ENCODE measurements at places on chromosomes 13 and 19. TPM values are rescaled to one million over a fixed set of nuclear protein-coding genes. Genes with fewer than 3 reads are reported as not detected.

- peak; percentile 100 for DNase-seq
Observed at GRCh38 chr19:58346961-58347929, 6.0 kb downstream of the A1BG start.

- no peak for DNase-seq
Observed at GRCh38 chr19:35265126-35265899, 3.4 kb upstream of the USF2 start.

- no peak for DNase-seq
Observed at GRCh38 chr19:23560051-23560450, 127.0 kb downstream of the ZNF675 start.

- peak; percentile 89 for DNase-seq
Observed at GRCh38 chr19:50358483-50359327, 6.7 kb downstream of the NAPSA start.

DNA sequence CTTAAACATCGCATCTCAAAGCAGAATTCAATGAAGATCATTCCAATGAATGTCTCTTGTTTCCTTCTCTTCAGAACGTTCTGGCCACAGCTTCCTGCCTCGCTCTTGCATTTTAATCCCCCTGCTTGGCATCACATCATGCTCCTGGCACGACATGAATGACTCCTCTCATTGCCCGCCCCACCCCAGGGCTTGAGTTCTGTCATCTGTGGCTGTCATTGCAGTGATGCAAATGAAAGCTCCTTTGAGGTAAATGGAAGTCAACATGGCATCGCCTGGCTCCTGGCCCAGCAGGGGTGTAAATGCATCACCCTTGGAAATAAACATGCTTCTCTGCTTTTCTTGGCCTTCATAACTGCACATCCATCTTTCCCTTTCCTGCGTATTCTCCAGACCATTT is 48.6 kb downstream of the SCEL start:
- no peak for DNase-seq

DNA sequence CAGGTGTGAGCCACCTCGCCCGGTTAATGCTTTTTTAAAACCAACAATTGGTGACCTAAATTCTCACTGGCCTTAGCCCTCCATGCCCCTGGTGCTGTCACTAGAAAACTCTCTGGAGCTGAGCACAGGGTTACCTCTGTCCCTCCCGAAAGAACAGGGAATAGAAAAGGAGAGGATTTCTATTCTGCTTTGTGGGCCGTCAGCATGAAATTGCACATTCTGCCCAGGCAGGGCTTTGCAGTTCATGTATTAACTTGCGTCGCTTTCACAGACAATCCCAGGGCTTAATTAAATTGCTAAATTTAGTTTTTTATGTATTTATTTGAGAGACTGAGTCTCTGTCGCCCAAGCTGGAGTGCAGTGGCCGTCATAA is 583 bp upstream of the ZNF480 start:
- DNase-seq: no peak

GRCh38 chr19:58098682-58098998 is 609 bp upstream of the ZSCAN18 start:
- DNase-seq: peak; percentile 26

DNA sequence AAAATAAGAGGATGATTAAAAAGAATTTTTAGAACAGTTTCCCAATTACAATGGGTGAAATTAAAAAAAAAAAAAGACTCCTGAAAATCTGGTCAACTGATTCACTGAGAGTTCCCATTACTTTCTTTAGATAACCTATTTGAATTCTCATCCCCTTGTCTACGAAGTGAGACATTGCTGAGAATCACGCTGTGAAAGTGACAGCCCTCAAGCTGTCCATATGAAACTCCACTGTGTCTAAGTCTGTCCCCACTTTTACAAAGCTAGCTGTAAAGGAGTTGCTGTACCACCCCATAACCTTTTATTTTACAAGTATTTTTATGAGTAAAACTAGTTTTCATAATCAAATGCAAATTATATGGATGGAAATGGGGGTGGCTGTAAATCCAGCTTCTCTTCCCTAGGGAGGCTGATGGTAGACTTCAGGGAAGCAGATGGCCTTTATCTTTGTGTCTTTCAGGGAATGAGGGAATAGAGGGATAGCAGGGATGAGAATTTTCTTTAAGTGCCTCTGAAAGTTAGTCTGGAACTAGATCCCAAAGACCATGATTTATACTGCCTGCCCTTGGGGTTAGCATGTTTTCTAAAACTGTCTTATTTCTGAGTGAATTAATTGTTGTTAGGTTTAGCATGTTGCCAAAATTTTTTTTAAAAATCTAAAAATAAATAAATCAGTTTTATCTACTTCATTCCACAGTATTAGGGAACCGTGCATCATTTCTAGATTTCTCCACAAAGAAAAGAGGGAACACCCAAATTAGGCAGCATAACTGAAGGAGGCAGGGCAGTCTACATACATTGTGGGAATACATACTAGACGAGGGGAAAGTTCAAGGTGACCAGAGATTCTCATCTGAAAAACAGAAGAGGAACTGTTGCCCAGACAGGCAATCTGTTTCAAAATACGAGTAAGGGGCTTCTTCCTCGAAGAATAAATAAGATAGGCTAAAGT is 1219.1 kb downstream of the UQCRFS1 start:
- no peak for DNase-seq

DNA sequence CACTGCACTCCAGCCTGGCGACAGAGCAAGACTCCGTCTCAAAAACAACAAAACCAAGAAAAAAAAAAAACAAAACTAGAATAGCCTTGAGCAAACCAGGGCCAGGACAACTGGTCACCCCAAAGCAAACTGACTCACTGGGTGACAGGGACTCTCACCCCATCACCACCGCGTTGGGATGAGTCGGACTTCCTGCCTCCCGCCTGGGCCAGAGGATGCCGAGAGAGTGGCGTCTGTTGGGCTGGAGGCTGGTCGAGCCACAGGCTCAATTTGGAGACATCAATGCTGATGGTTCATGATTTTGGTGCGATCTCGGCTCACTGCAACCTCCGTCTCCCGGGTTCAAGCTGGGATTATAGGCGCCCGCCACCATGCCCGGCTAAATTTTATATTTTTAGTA is 11.6 kb downstream of the TMPRSS9 start:
- no peak for DNase-seq

The EMP3 gene
- polyA plus RNA-seq: 263 TPM

DNA sequence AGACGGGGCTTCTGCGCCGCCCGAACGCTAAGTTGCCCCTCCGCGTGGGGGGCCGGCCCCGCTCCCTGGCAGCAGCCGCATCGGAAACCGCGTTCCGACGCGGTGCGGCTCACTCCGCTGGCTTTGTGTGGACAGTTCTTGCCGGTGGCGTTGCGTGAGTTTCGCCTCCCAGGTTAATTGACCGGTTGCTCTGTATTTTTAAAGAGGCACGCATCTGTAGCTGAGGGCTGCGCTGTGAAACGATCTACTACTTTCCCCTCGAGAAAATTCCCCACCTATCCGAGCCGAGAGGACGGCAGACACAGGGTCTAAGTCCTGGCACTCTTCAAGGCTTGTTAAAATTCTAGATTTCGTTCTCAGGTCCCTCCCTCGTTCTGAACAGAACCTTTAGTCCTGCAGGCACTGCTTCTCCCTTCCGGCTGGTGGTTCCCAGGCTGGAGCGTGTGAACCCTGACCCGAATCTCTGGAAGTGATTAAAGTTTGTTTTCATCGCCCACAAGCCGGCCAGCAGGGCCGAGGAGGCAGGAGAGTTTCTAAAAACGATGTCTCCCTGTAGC is 933 bp downstream of the ARHGEF7 start:
- peak; percentile 78 for DNase-seq

- DNase-seq: no peak
Observed at GRCh38 chr19:12453495-12453894, 12.7 kb upstream of the ZNF443 start.

DNA sequence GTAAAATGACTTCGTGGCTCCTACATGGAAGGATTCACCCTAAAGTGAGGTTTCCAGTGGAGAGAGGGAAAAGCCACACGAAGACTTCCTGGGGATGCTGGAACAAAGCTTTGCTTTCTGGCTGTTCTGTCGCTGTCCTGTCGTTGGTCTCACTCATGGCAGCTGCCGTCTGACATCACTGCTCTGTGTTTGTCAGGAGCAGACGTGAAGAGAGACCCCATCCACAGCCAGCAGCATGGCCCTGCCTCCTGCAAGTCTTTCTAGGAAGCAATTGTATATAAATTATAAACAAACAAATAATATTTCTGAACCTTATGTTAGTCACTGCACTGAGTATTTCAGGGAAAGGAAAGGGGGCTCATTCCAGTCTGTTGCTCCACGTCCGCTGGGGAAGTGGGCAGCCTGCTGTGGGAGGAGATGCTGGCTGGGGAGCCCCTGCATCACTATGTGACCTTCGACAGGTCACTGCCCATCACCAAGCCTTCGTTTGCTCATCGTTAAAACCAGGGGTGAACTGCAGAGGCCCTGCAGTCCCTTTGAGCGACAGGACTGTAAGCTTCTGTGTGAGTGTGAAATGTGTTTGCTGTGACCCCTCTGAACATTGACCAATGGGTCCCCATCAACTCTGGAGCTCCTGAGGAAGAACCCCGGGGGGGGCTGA is 151.0 kb downstream of the DCT start:
- DNase-seq: no peak

The NLRP4 gene
- 0.02 TPM for polyA plus RNA-seq

DNA sequence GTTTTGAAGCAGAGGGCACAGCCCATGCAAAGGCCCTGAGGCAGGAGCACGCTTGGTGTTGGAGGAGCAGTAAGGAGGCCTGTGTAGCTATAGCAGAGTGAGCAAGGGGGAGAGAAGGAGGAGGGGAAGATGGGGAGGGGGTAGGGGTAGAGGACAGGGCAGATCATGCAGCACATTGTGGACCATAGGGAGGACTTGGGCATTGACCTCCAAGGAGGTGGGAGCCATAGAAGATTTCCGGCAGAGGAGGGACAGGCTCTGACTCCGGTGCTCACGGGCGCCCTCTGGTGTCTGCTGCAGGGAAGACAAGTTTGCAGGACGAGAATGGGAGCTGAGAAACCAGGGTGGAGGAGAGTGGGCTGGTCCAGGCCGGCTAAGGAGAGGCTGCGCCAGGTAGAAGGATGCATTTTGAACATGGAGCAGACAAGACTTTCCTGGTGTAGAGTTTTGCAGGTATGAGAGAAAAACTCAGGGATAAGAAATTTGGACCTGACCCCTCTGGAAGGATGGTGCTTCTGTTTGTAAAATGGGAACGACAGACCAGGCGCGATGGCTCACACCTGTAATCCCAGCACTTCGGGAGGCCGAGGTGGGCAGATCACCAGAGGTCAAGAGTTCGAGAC is 13.7 kb upstream of the CREB3L3 start:
- peak; percentile 82 for DNase-seq

The CABP5 gene
- polyA plus RNA-seq: not detected

- DNase-seq: no peak
Observed at GRCh38 chr19:13483215-13483614, 23.1 kb downstream of the CACNA1A start.

- no peak for DNase-seq
Observed at GRCh38 chr13:83667606-83668005, 214.7 kb downstream of the SLITRK1 start.

The TYROBP gene
- polyA plus RNA-seq: not detected

The PGLYRP2 gene
- not detected for polyA plus RNA-seq

The KANK3 gene
- polyA plus RNA-seq: 0.51 TPM

The RFPL4AL1 gene
- polyA plus RNA-seq: not detected

- DNase-seq: peak; percentile 63
Observed at GRCh38 chr19:46081928-46082727, 41.3 kb upstream of the IGFL4 start.

- DNase-seq: no peak
Observed at GRCh38 chr13:94613051-94613450, 11.4 kb downstream of the GPR180 start.

- DNase-seq: no peak
Observed at GRCh38 chr13:72384879-72385278, 342.6 kb downstream of the MZT1 start.

GRCh38 chr13:105231579-105231978 is 1303.9 kb downstream of the EFNB2 start:
- no peak for DNase-seq

DNA sequence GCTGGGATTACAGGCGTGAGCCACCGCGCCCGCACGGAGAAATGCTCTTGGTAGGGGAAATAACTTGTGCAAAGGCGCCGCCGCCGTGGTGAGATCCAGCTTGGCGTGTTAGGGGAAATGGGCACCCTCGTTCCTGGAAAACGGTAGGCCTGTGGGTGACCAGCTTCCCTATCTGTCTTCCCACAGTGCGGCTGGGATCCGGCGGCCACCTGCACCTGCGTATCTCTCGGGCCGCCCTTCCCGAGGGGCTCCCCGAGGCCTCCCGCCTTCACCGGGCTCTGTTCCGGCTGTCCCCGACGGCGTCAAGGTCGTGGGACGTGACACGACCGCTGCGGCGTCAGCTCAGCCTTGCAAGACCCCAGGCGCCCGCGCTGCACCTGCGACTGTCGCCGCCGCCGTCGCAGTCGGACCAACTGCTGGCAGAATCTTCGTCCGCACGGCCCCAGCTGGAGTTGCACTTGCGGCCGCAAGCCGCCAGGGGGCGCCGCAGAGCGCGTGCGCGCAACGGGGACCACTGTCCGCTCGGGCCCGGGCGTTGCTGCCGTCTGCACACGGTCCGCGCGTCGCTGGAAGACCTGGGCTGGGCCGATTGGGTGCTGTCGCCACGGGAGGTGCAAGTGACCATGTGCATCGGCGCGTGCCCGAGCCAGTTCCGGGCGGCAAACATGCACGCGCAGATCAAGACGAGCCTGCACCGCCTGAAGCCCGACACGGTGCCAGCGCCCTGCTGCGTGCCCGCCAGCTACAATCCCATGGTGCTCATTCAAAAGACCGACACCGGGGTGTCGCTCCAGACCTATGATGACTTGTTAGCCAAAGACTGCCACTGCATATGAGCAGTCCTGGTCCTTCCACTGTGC is 2.4 kb downstream of the GDF15 start:
- peak; percentile 98 for DNase-seq

- DNase-seq: peak; percentile 48
Observed at GRCh38 chr19:17797424-17798201, 2.7 kb downstream of the B3GNT3 start.

- DNase-seq: no peak
Observed at GRCh38 chr19:10836479-10837330, 693 bp upstream of the TMED1 start.

The GSX1 gene
- not detected for polyA plus RNA-seq

DNA sequence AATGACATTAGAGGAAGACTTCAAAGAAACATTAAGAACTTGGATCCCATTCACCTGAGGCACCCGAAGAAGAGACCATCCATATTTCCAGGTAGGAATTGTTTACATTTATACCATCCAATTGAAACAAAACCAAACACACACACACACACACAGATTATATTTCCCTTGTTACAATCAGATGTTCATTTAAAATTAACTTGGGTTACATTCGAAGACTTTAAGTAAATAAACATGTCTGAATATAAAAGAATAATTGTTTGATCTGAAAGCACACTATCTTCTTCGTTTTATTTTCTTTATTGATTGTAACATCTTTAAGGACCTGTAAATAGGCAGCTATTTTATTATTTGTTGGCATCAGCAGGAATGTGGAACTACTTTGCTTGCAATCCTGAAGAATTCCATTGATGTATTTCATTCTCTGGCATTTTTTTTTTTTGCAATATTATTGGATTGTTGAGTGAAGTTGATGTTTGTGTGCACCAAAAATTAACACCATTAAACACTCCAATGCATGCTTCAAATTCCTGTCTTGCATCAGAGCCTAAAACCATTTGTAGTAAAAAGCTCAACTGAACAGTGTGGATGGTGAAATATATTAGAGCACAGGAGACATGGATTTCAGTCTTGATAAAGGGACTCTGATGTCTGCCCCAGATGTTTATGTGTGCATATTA is 85.3 kb upstream of the FRY start:
- DNase-seq: no peak

The CLEC4M gene
- not detected for polyA plus RNA-seq

- no peak for DNase-seq
Observed at GRCh38 chr19:16862826-16863415, 25.9 kb upstream of the F2RL3 start.

The SYNE4 gene
- 0.58 TPM for polyA plus RNA-seq

The DHRS12 gene
- 9.6 TPM for polyA plus RNA-seq
